ENCODE measurements at places on chromosomes 2 and 18.

DNA sequence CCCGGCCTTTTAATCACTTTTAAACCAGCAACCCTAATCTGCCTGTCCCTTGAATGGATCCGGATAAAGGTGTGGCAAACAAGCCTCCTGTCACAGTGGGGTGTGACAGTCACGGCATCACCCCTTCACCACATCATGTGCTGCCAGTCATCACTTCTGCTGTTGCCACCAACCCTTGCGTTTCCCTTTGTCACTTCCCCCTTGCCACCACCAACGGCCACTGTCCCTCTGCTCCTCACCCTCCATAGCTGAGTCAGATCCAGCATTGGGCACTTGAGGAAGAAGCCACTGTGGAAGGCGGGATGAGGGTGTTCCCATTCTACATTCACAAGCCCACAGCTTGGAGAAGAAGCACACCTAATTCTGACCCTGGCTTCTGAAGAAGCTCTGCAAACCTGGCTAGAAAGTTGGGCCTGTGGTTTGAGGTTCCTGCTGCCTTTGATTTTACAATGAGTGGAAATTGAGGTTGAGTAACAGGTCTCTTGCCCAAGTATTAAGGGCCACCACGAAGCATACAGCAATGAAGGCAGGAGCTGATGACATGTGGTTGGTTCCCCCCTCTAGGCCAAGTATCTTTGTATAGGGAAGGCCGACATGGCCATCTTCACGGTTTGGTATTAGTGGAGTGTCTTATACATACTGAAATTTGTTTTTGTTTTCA lies 22.9 kb upstream of the DARS1 start:
- peak overlapping the region; percentile 32 for H3K27ac ChIP-seq
- H3K27me3 ChIP-seq: no peaks in the 10 kb centered on the region
- peak; percentile 45 for DNase-seq
- peaks cover 47% of the 10 kb centered on the region for H3K4me1 ChIP-seq
- peaks cover 16% of the 10 kb centered on the region for H3K36me3 ChIP-seq

GRCh38 chr2:15149063-15149462 lies 412.1 kb downstream of the NBAS start:
- H3K4me1 ChIP-seq: no peaks in the 10 kb centered on the region
- no peak overlapping the region for H3K27ac ChIP-seq
- peaks cover under 1% of the 10 kb centered on the region for H3K27me3 ChIP-seq
- H3K36me3 ChIP-seq: peaks cover 1% of the 10 kb centered on the region
- no peak overlapping the region for H3K4me3 ChIP-seq
- no peak for DNase-seq

- H3K4me3 ChIP-seq: no peak overlapping the region
- H3K4me1 ChIP-seq: no peaks in the 10 kb centered on the region
- no peaks in the 10 kb centered on the region for H3K27me3 ChIP-seq
- no peak for DNase-seq
Measured at GRCh38 chr18:8279346-8279745, 329.9 kb upstream of the RAB12 start.

DNA sequence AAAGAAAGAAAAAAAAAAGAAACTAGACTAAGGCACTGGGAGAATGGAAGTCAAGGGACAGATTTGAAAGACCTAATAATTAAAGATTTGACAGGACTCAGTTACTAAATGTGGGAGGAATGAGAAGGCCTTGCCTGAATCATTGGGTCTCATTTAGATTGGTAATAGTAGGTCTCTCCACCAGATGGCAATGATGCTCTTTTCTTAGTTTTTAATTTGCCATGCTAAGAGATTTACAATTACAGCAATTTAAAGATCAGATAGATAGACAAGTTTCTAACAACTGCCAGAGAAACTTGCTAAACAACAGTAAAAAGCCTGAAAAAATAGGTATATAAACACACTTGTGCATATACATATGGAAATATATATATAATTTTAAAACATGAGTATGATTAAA lies 153.0 kb downstream of the TMEM247 start:
- no peak overlapping the region for H3K4me3 ChIP-seq
- DNase-seq: no peak
- peaks cover 8% of the 10 kb centered on the region for H3K4me1 ChIP-seq
- no peak overlapping the region for H3K27ac ChIP-seq
- H3K27me3 ChIP-seq: no peaks in the 10 kb centered on the region

DNA sequence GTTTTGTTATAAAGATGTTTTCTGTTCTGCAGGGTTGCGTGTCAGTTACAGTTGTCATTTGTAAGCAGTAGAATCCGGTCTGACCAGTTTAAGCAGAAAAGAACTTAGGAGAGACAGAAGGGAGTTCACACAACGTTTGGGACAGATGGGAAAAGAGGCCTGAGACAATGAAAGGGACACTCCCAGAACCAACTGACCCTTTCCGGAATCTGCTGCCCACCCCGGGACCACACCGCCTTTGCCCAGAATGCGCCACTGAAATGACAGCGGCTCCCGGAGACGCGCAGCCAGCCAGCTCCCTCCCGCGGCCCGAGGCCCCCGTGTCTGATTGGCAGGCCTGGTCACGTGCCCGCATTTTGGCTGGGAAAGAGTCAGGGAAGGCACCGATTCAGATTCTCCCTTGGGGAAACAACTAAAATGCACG lies 244.6 kb downstream of the BCL2 start:
- H3K4me3 ChIP-seq: peak overlapping the region; percentile 66
- peaks cover 18% of the 10 kb centered on the region for H3K4me1 ChIP-seq
- DNase-seq: peak; percentile 38
- no peak overlapping the region for H3K27ac ChIP-seq
- H3K36me3 ChIP-seq: no peaks in the 10 kb centered on the region

DNA sequence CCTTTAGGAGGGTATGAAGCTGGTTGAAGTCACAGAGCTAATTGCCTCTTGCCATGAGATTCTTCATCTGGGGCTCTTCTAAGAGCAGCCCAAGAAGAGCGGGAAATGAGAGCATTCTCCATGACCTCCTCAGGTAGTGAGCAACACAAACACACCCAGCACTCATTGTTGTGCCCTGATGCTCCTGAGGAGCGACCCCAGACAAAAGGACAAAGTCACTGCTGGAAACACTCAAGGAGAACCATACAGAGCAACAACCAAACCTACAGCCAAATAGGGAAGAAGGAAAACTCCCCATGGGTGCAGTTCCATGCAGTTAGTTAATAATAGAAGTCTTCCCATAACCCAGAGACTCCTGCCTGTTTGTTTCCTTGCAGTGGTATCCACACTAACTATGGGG lies 426.0 kb upstream of the CRIM1 start:
- no peaks in the 10 kb centered on the region for H3K4me1 ChIP-seq
- no peak overlapping the region for H3K27ac ChIP-seq
- no peak overlapping the region for H3K4me3 ChIP-seq
- no peaks in the 10 kb centered on the region for H3K36me3 ChIP-seq
- DNase-seq: no peak

- H3K4me3 ChIP-seq: no peak overlapping the region
- H3K27me3 ChIP-seq: no peaks in the 10 kb centered on the region
- H3K36me3 ChIP-seq: peaks cover 10% of the 10 kb centered on the region
- no peak for DNase-seq
Measured at GRCh38 chr2:191382801-191383200, 137.6 kb downstream of the MYO1B start.

DNA sequence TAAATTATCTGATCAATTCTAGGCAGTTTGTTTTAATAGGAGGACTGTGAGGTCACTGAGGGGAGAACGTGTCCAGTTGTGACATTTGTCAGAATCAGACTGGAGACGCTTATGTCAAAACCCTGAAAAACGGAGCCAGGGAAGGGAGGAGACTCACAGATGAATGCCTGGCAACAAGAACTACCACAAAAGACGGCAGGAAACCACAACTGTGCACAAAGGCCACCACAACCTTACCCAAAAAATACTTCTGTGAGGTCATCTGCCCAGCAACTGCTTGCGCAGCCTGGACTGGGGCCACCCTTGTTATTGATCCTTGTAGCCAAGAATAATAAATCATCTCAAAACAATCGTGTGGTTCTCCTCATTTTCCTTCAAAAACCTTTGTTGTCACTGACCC lies 173.0 kb upstream of the ALKAL2 start:
- H3K27ac ChIP-seq: no peak overlapping the region
- H3K4me1 ChIP-seq: peaks cover 46% of the 10 kb centered on the region
- H3K27me3 ChIP-seq: peaks cover 51% of the 10 kb centered on the region

GRCh38 chr2:71781695-71782228 lies 328.4 kb downstream of the DYSF start:
- no peak overlapping the region for H3K27ac ChIP-seq
- no peak for DNase-seq
- H3K27me3 ChIP-seq: peaks cover 2% of the 10 kb centered on the region

GRCh38 chr18:34583895-34584294 lies 126.2 kb upstream of the DTNA start:
- H3K27ac ChIP-seq: no peak overlapping the region
- no peak for DNase-seq
- no peaks in the 10 kb centered on the region for H3K4me1 ChIP-seq
- H3K36me3 ChIP-seq: no peaks in the 10 kb centered on the region
- no peak overlapping the region for H3K4me3 ChIP-seq

DNA sequence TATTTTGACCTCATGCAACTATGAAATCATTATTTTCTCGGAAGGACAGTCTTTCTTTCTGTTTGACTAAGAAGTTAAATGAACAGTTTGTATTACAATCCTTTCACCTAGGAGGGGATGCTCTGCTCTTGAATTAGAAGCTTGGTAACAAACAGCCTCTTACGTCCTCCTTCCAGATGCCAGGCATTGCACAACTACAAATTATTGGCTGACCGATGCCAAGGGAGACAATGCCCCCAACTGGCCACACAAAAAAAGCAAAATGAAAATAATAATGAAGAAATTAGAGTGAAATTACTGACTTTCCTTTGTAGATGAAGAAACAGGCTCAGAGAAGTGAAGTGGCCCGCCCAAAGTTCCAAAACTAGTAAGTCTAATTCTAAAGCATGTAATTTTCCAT lies 177.9 kb downstream of the CYRIA start:
- H3K4me1 ChIP-seq: no peaks in the 10 kb centered on the region
- no peak overlapping the region for H3K27ac ChIP-seq
- H3K4me3 ChIP-seq: no peak overlapping the region

DNA sequence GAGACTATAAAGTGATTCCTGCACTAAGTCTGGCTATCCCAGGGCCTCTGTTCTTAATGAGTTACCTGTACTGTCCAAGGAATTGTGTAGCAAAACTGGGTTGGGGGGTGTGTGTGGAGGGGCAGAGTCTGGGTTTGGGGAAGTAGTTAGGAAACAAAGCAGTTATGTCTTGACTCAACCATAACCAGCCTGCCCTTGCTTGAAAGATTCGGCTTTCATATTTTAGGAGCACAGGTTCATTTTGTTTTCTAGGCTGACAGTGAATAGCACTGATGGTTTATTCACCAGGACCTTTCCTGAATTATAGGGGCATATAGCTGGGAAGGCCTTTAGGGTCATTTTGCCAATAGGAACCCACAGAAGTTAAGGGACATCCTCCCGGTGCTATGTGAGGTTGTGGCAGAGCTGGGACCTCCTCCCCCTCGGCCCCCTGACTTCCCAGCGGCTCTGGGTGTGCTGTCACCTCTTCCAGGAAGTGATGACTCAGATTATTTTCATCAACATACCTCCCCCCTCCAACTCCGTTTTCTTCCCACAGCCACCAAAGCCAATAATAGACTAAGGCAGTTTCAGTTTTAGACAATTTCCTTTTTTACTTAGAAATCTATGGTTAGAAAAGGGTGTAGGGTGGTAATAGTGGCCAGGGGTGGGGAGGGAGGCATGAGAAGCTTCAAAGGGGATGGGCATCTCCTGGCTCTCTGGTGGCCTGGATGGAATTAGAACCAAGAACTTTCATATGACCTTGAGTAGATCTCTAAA lies 44.8 kb downstream of the SETBP1 start:
- H3K27ac ChIP-seq: peak overlapping the region; percentile 88
- no peaks in the 10 kb centered on the region for H3K27me3 ChIP-seq
- H3K36me3 ChIP-seq: peaks cover 9% of the 10 kb centered on the region
- H3K4me1 ChIP-seq: peaks cover 96% of the 10 kb centered on the region
- peak overlapping the region; percentile 38 for H3K4me3 ChIP-seq

DNA sequence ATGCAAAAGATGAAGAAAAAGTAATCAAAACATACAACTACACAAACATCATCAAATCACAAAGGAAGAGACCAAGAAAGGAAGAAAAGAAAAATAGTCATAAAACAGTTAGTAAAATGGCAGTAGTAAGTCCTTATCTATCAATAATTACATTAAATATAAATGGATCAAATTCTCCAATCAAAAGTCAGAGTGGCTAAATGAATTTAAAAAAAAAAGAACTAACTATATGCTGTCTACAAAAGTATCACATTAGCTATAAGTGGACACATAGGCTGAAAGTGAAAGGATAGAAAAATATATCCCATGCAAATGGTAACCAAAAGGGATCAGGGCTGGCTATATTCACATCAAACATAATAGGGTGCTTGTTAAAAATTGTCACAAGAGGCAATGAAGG lies 116.5 kb downstream of the NOL4 start:
- H3K27ac ChIP-seq: no peak overlapping the region
- H3K27me3 ChIP-seq: no peaks in the 10 kb centered on the region
- no peak overlapping the region for H3K4me3 ChIP-seq
- no peak for DNase-seq
- H3K4me1 ChIP-seq: no peaks in the 10 kb centered on the region

DNA sequence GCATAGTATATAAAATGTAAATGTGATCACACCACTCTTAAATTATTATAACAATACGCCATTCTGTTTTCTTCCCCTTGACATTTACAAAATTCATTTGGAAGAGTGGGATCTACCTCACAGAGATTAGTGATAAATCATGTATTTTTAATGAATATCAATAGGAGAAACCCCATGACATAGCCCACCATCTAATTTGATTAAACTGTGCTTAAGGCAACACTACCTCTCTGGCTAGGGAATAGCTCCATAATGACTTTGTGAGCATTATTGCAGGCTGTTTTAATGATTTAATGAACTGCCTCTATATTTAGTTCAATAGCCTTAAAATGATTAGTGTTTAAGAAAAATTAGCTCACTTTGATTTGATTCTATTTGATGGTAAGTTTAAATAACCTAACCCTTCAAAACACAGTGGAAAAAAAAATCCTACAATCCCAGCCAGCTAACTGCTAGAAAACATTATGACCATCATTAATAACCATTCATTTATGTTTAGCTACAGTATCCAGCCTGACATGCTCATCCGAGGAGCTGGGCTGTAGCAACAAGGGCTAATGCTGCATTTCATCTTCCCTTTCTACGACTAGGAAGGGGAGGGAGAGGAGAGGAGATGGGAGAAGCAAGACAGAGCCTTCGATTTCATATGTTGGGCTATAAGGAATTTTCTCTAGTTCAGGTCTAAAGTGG lies 75.3 kb upstream of the BCL11A start:
- H3K4me3 ChIP-seq: no peak overlapping the region
- peaks cover 10% of the 10 kb centered on the region for H3K27me3 ChIP-seq
- no peak overlapping the region for H3K27ac ChIP-seq
- no peak for DNase-seq

- H3K27ac ChIP-seq: no peak overlapping the region
- H3K4me1 ChIP-seq: no peaks in the 10 kb centered on the region
- no peak overlapping the region for H3K4me3 ChIP-seq
- peaks cover 4% of the 10 kb centered on the region for H3K27me3 ChIP-seq
- no peak for DNase-seq
Measured at GRCh38 chr2:8141780-8142179, 540.1 kb upstream of the ID2 start.

GRCh38 chr2:78353168-78353567 lies 672.3 kb upstream of the REG3G start:
- DNase-seq: no peak
- H3K4me3 ChIP-seq: no peak overlapping the region
- no peaks in the 10 kb centered on the region for H3K27me3 ChIP-seq
- no peaks in the 10 kb centered on the region for H3K4me1 ChIP-seq
- H3K36me3 ChIP-seq: no peaks in the 10 kb centered on the region
- no peak overlapping the region for H3K27ac ChIP-seq

Measured in activated T-helper 1 cell treated with anti-CD3 and anti-CD28 coated beads, Interleukin-12 subunit alpha, Interleukin-12 subunit beta, Interleukin-2, Interleukin-4 antibody, amounts not matched to agents 30 ng/mL and 10 ng/mL and 1 ng/mL, durations not matched to agents 14 hours and 24 hours and 36 hours (primary cell).